GM10248 (cell line): ENCODE measurements at places on chromosomes 12 and 14.

DNA sequence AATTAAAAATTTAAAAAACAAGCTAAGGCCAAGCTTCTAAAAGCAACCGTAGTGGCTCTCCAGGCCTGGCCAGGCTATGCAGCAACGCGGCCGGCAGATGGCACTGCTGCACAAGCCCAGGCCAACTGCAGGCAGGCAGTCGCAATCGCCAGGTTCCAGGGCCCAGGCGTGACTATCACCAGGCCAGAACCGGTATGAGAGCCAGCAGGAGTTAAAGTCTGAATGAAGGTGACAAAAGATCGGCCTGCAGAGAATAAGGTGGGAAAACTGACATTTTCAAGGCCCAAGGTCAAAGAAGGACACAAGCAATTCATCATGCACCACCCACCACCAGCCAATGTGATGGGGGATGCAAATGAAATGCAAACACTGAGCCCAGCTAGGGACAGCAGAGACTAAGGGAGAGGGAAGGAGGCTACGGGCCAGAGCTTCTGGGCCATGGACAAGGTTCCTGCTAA, 43.6 kb upstream of the ANO2 start:
- DNase-seq = peak; percentile 82

- no peak for DNase-seq
Observed at GRCh38 chr12:1820191-1820895, at the start of gene LRTM2. Gene LRTM2, plus strand, starts transcription at chr12:1820565. Its CDS starts 7,584 bp downstream, at chr12:1828149.

- no peak for DNase-seq
Observed at GRCh38 chr14:72606879-72607278, 287.0 kb downstream of the DPF3 start.

- DNase-seq = no peak
Observed at GRCh38 chr12:52404951-52405350, 1.2 kb downstream of the KRT82 start.

GRCh38 chr14:105733081-105734065, 207.0 kb downstream of the TMEM121 start:
- DNase-seq = peak; percentile 26

- no peak for DNase-seq
Observed at GRCh38 chr14:87043667-87044200, 949.2 kb downstream of the GALC start.

DNA sequence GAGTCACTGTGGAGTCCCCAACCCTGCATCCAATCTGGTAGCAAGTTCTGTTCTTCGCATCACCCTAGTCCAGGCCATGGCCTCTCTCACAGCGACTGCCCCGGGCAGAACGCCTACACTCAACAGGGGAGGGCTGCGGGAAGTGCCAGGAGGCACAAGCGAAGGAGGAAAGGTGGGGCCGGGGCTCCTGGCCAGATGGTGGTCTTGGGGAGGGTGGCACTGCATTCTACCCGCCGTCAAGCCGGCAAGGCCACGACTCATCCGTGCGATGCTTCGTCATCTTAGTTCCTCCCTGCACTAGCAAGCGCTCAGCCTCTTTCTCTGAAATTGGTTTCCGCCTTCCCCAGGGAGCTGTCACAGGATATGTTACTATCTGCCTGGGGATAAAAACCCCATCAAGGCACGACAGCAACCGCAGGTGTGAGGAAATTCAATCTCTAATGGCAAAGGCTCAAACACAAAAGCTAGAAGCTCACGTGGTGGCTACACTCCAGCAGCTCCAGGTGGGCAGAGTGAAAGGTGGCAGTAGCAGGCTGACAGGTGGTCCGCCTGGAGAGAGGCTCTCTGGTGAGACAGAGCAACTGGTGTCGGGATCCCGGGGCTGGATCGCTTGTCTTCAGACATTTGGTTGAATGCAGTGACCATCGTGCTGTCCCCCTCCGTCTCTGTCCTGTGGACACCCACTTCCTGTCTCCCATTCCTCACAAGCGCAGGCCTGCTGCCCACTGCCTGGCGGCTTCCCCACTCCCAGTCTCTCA, 34.1 kb downstream of the ACADS start:
- no peak for DNase-seq

DNA sequence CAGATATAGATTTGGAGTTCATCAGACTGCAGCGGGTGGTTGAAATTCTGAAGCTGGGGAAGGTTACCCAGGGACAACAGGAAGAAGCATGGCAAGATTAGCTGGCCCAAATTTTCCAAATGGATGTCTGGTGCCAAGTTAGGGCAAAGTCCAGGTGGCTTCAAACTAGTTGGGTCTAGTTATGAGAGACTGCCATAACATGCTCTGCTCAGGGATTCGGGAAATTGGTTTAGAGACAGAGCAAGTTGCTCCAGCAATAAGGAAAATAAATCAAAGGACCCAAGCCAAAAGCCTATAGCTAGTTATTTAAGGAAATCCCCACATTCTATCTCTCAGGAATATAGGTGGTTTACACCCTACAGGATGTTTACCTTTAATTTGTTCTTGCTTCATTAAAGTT, 125.7 kb upstream of the BTG1 start:
- DNase-seq = no peak

GRCh38 chr12:122250047-122250446, 16.2 kb downstream of the VPS33A start:
- no peak for DNase-seq

DNA sequence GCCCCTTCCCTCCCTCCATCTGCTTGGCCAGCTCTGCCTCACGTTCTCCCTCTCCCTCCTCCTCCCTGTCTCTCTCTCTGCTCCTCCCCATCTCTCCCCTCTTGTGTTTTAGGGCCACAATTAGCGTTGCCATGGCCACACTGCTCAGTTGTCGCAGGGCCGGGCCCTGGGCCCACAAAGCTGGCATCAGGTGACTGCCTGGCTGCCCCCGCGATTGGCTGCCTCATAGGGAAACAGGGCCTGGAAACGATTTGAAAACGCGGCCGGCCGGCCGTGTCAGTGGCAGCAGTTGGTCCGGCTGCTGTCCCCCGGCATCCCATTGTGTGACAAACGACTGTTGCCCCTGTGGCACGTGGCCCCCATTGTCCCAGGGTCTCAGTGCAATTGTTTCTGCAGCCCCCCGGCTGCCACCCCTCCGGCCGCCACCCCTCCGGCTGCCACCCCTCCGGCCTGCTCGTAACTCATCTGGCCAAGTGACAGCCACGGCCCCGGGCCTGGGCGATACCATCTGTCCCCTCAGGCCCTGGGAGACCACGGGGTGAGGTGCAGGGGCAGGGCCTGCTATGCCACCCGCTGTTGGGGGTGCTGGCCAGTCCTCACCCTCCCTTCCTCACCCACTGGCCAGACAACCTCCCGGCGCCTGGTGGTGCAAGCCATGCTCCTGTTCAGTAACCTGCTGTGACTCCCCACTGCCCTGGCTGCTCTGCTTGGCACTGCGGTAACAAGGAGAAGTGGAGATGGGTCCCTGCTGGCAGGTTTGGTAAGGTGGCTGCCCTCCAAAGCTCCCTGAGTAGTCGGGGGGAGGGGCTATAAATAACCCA, 17.4 kb downstream of the FOXN4 start:
- no peak for DNase-seq

- no peak for DNase-seq
Observed at GRCh38 chr12:76337583-76337982, 10.6 kb downstream of the BBS10 start.

DNA sequence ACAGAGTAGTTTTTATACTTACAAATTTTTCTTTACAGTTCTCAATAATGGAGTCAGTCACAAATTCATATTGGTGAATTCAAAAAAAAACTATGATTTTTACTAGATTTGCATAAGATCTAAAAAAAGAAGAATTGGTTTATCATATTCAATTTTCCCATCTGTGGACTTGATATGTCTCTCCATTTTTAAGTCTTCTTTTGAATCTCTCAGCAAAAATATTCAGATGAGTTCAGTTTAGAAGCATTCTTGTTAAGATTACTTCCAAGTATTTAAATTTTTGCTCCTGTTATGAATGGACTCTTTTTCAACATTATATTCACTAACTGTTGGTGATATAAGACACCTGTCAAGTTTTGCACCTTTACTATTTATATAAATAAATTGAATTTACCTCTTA, 360.6 kb upstream of the FLRT2 start:
- DNase-seq = no peak

- DNase-seq = no peak
Observed at GRCh38 chr14:95380350-95381042, 60.8 kb upstream of the CLMN start.

DNA sequence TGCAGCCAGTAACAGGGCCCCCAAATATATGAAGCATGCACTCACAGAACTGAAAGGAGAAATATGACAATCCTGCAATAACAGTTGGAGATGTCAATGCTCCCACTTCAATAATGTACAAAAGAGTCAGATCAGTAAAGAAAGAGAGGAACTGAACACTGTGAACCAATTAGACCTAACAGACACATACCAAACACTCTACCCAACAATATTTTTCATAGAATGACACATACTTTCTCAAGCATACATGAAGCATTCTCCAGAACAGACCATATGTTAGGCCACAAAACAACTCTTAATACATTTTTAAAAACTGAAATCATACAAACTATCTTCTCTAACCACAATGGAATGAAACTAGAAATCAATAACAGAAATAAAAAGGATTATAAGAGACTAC, 80.2 kb downstream of the ELK3 start:
- no peak for DNase-seq

DNA sequence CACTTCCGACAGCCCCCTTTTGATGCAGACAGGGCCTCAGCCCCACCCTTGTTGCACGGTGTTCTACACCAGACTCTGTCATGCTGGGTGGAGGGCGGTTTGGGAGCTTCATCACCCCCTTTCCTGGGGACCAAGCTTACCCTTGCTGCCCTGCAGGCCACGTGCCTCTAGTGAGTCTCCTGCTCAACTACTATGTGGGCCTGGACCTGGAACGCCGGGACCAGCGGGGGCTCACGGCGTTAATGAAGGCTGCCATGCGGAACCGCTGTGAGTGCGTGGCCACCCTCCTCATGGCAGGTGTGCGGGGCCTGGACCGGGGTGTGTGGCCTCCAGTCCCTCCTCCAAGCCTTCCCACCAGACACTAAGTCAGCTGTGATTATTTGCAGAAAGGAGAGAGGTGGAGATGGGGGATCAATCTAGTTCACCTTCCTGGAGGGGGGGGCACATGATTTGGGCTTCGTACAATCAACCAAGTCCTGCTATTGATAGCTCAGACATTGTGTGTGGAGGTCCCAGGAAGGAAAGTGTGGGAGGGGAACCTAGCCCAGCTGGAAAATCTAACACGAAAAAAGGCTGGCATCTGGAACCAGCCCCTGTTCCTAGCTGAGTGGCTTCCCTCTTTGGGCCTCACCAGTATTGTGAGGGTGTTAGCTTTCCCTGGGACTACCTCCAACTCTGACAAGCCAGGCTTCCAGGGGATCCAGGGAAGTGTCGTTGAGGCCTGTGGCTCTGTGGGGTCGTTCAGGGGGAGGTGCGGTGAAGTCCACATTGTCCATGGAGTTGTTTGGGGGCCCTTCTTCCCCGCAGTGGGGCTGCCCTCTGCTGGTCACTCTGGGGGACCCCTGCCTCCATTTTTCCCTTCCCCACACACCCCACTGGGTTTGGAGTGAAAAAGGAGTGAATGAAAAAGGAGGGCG, 1.6 kb downstream of the ANKRD33 start:
- no peak for DNase-seq

DNA sequence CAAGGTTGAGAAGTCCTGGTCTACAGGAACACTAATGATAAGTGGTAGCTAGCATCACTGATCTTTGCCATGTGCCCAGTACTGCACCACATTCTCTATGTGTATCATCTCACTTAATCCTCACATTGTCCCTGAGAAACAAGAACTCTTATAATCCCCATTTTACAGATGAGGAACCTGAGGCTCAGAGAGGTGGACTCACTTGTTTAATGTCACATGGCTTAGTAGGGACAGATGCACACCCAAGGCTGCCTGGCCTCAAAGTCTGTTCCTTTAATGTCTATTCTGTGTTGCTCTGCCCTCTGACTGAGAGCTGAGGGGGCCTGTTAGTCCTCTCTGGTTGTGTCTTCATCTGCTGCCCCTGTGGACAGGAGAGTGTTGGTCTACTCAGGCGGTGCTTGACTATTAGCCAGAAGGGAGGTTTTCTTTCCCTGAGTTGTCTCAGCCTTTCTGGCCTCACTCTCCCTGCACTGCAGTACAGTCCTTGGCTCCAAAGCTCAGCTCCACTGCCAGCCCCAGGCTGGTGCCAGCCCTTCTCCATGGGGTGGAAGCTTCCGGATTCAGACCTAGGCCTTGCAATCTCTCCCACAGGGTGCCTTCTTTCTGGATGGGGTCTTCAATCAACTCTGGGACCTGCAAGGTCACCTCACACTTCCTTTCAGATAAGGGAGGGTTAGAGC, 4.9 kb upstream of the DYNLL1 start:
- DNase-seq = no peak

DNA sequence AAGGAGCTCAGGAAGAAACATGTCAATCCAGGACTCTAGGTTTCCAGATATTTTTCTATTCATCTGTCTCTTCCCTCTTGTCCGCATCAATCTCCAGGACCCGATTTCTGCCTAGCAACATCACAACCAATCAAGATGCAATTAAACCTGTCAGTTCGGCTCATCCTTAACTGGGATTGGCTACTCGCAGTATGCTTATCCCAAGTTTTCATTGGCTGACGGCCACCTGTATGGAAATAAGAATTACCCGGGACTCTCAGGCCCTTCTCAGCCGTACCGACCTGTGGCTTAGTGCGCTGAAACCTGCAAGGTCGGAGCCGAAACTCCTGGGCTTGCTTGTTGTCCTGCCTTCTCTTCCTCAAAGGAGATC, 20.4 kb upstream of the ATP5MC2 start:
- DNase-seq = peak; percentile 77

- no peak for DNase-seq
Observed at GRCh38 chr12:12700254-12700653, 4.3 kb upstream of the GPR19 start.

DNA sequence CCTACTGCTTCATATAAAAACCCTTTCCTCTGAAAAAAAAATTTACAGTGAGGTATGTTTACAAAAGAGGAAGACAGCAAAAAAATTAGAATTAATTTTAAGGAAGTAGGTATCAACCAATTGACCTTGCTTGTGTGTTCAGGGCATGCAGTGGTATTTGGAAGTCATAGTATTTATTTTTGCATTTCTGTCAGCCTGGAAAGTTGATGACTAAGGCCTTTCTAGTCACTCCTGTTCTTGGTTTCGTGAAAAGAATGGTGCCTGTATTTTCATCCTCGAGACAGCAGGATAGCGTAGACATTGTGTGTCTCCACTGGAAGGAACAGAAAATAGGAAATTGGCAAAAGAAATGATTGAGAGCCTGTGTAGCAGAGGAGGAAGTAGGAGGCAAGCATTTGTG, 24.5 kb downstream of the SLC16A7 start:
- no peak for DNase-seq
